ENCODE measurements at places on chromosomes 7 and 10.

DNA sequence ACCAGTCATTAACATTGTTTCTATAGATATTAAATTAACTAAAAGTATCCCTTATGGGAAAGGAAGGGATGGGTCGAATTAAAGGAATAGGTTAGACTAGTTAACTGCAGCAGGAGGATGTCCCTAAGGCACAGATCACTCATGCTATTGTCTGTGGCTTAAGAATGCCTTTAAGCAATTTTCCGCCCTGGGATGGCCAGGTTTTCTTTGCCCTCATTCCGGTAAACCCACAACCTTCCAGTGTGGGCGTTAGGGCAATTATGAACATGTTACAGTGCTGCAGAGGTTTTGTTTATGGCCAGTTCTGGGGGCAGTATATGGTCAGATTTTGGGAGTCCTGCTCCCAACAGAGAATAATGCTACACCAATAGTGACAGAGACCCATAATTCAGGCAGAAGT is 139.3 kb upstream of the CDK13 start:
- DNase-seq = no peak

DNA sequence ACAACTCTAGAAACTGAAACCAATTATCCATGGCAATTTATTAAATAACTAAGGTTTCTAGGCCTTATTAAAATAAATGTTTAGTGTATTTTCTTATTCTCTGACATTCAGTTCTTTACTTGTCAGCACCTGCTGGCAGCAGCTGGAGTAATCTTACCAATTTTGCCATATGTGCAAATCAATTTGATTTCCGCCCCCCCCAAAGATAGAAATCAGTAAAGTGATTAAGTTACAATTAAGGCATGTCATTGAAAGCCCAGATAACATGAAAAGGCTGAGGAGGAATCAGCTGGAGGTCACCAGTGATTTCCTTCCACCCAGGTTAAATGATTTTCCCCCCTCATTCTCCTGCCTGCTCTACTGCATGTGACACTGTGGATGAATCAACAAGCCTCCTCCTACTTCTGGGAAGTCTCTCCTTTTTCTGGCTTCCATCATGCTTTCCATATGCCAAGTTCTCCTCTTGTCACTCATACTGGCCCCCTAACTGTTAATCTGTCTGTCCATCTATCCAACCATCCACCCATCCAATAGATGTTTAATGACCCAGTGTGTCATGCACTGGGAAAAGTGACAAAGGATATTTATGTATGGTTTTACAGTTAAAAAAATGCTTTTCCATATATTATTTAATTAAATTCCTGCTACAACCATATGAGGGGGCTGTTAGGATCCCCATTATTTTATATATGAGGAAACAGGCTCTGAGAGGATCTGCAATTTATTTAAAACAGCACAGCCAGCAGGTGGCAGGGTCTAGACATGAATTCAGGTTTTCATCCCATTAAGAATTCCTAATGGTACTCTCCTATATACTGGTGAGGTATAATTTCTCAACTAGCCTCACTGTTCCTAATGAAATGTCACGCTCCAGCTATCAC is 116.5 kb downstream of the ATXN7L1 start:
- peak; percentile 29 for DNase-seq

DNA sequence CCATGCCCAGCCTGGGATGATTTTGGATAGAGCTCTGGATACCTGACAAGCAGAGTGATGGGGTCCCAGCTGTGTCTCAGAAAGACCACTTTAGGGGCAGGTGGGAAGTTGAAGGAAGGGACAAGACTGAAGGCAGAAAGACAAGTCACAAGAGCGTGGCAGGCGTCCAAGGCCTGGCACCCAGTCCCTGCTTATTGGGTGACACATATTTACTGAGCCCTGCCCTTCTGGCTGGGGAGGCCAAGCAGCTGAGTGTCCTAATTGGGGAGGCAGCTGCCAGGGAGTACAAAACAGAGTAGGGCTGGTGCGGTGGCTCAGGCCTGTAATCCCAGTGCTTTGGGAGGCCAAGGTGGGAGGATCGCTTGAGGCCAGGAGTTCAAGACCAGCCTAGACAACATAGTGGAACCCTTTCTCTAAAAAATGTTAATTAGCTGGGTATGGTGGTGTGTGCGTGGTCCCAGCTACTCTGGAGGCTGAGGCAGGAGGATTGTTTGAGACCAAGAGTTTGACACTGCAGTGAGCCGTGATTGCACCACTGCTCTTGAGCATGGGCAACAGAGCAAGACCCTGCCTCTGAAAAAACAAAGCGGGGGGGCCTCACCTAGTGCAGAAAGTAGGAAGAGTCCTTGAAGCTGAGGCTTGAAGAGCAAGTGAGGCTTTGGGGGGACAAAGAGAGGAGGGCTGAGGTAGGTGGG is 53.0 kb upstream of the GTF2I start:
- no peak for DNase-seq

- DNase-seq = no peak
Observed at GRCh38 chr10:106370751-106371150, 793.8 kb downstream of the SORCS1 start.

DNA sequence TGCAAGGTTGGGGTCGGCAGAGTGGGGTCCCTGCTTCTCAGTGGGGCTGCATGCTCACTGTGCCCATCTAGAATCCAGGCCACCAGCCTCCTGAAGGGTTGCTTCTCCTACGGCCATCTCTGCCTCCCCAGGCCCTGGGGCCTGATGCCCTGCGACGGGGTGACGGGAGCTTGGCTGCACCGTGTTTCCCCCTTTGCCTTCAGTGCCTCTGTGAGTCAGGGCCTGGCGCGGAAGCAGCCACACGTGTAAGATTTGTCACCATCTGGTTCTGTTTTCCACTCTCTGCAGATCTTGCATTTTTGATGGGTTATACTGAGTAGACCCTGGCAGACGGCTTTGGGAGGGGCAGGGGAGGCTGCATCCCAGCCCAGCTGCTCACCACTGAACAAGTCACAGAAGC is 7.2 kb downstream of the ADAMTS14 start:
- no peak for DNase-seq

- DNase-seq = no peak
Observed at GRCh38 chr10:28312572-28312971, 9.7 kb upstream of the MPP7 start.

DNA sequence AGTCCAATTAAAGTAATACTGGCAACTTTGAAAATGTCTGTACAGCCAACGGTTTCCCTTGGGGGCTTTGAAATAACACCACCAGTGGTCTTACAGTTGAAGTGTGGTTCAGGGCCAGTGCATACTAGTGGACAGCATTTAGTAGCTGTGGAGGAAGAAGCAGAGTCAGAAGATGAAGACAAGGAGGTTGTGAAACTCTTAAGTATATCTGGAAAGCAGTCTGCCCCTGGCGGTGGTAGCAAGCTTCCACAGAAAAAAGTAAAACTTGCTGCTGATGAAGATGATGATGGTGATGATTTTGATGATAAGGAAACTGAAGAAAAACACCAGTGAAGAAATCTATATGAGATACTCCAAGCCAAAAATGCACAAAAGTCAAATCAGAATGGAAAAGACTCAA is 72.2 kb downstream of the ZNF783 start:
- no peak for DNase-seq

DNA sequence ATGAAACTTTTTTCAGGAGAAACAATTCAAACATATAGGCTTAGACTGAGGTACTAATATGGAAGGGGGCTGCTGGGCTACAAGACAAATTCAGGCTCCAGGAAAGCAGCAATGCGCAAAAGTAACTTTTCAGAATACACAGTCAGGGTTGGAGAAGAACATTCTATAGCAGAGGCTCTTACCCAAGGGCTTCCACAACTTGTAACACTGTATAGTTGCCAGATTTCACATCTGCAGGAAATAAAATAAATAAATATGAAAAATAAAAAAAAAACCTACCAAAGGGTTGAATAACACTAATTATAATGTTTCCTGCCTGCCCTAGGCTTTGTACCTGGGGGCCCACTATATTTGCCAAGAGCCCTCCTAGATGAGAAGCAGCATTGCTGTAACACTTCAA is 14.3 kb downstream of the MMS19 start:
- DNase-seq = no peak

- DNase-seq = no peak
Observed at GRCh38 chr10:79220307-79220706, 127.0 kb upstream of the PPIF start.

- no peak for DNase-seq
Observed at GRCh38 chr7:1542841-1543747, 12.6 kb downstream of the MAFK start.

DNA sequence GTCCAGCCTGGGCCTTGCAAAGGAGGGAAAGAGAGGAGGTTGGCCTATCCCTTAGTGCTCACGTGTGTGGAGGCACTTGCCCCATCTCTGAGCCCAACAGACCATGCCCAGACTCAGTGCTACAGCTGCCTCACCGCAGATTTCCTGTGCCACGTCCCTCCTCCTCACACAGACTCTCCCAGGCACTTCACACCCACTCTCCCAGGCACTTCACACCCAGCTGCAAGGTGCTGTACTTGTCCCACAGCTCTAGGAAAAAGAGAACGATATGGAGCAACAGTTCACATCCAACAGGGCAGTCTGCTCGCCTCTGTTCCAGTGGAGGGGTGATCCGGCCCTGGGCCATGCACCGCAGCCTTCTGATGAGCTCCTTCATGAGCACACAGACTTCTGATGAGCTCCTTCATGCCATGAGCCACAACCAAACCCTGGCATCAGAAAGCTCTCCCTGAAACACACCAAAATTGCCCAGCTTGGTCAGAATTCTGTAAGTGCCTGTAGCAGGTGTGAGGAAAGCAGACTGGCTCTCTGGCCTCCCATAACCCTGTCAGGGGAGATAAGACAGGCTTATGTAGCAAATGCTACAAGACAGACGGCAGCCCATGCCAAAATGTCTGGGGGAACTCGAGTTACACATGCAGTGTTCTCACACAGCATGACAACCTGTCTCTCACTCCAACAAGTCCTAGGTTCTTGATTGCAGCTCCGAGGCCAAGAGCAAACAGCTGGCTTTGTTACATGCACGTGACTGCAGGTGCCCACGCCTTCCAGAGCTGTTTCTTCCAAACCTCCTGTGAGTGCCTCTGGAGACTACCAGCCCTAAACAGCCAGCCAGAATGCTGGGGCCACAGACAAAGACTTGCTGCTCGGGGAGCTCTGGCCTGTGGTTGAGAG is 348.5 kb downstream of the GRID1 start:
- no peak for DNase-seq

DNA sequence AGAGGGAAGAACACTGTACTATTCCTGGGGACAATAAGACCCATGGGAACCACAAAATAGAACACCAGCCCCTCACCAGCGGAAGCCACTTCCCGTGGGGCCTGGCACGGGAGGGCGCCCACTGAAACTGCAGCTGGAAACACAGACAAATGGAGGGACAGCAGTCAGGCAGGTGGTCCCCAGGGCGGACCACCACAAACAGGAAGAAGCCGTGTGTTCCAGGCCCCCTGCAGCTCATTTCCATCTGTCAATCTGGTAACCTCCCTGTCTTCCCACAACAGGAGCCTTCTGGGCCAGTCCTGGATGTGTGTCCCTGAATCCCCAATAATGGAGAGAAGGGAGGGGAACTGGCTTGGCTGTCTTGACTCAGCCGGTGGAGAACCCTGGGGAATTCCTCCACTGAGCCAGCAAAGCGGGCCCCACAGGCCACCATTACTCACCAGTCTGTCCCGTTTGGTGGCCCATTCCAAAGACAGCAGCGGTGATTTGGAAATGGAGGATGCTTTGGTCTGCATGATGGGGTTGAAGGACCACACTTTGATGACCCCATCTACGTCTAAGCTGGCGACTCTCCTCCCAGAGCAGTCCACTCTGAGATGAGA is 16.7 kb downstream of the WDR91 start:
- DNase-seq = no peak

GRCh38 chr7:7185371-7185989 is 3.1 kb downstream of the C1GALT1 start:
- no peak for DNase-seq
